ENCODE measurements at places on chromosomes 6 and 20.

DNA sequence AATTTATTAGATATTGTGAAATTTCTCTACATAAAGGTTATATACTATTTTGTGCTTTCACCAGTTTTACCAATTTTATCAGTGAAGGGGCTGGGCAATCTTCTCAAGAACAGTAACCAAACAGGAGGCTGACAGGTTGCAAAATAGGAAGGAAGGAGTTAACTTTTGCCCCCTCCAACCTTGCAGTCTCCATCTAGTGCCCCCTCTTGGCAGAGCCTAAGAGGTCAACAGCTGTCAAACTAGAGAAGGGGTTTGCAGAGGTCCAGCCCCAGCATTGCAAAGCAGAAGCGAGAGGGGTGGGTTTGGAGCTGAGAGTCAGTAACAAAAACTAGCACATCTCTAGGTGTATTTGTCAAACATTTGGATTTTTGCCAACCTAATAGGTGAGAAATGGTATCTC is 391.0 kb downstream of the CDC5L start:
- no peak for DNase-seq

GRCh38 chr6:69238067-69238466 is 558.7 kb downstream of the LMBRD1 start:
- no peak for DNase-seq

GRCh38 chr6:166584155-166584554 is 2.3 kb downstream of the RAMACL start:
- DNase-seq, result no peak

DNA sequence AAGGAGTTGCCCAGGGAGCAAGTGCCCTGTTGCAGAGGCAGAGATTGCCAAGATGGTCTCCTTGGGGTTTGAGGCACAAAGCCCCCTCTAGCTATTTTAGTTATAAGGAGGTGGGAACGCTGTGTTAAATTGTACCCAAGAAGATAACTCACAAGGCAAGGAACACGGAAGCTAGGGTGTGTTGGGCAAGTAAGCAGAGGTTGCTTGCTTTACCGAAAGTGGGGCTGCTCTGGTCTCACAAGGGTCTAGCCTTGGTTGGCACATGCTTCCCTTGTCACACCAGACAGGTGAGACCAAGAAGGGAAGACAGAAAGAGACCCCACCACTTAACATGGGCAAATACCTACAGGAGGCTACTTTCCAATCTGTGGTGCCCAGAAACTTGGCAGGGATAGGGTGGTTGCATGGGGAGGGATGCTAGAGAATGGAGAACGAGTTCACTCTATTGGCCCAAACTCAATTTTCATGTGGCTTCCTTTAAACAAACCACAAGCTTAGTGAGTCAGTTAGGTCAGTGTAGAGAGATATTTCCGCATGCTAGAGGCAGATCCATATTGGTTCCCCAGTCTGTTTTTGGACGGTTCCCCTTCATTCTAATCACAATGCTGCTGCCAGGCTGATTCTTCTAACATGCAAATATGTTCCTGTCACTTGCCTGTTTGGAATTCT is 42.4 kb downstream of the PLAGL1 start:
- DNase-seq, result no peak

DNA sequence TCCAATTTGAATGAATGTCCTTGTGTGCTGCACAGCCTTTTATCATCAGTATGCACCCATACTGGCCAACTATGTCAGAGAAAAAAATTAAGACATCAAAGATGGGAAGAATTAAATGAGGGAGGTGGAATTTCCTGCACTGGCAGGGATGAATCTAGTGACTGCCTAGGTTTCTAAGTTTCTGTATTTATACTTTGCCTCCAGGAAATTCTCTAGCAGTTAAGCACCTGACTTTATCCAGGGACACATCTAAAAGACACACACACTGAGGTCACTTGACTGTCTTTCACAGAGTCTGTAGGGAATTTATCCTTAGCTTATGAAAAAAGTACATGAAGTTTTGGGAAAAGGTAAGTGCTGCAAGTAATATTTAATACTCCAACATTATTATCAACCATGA is 636.5 kb upstream of the PTCHD4 start:
- DNase-seq, result no peak
